ENCODE measurements at places on chromosomes 5 and 9.

DNA sequence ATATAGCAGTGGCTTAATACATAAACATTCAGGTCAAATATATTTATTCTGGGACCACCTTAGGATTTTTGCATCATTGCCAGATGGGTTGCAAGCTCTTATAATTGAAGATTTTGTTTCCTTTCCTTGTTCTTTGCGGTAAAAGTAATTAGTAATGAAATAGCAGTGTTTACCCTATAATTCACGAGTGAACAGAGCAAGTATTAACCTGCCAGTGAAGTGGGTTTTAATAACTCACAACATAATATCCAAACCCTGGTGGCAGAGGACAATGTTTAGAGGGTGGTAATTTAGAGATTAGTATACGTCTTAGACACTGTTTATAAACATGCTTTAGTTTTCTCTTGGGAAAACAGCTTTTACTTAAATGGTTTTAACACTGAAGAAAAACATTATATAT is 11.8 kb downstream of the ARL14EPL start:
- no peak for DNase-seq

DNA sequence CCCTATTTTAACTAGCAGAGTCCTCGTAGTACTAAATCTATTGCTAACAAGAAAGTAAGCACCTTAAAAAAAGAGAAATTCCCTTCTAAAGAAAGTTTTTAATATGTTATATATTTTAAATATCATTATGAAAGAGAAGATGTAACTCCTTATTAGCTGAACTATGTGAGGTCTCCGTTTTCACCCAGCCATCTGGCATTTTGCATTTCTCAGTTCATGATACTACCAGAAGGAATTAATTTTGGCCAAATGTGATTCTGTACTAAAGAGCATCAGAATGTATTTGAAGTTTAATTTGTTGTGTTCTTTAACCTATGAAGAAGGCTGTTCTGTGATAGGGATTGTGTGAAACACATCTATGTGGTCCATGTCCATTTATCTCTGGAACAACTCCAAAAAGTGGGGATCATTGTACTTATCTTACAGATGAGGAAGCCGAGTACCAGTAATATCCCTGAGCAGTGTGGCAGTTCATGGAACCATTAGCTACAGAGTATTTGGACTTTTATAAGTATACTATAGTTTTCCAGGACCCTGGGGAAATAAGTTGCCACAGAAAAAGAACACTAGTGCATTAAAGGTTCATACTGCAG is 29.8 kb downstream of the TNFAIP8 start:
- no peak for DNase-seq

DNA sequence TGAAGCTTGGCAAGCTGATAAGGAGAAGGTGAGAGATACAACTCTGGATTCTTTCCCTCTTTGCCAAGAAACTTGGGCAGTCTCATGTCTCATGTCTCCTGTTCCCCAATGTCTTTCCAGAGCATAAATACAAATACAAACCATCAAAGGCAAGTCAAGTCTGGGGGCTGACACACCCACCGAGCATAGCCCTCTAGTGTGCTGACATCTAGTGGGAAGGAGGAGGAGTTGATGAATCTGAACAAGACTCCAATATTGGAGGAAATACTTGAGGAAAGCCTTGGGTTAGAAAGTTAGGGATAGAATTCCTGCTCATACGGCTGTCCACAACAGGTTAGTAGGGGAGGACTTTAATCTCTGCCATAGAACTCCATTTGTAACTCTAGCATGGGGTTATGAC is 8.6 kb downstream of the MLANA start:
- no peak for DNase-seq

DNA sequence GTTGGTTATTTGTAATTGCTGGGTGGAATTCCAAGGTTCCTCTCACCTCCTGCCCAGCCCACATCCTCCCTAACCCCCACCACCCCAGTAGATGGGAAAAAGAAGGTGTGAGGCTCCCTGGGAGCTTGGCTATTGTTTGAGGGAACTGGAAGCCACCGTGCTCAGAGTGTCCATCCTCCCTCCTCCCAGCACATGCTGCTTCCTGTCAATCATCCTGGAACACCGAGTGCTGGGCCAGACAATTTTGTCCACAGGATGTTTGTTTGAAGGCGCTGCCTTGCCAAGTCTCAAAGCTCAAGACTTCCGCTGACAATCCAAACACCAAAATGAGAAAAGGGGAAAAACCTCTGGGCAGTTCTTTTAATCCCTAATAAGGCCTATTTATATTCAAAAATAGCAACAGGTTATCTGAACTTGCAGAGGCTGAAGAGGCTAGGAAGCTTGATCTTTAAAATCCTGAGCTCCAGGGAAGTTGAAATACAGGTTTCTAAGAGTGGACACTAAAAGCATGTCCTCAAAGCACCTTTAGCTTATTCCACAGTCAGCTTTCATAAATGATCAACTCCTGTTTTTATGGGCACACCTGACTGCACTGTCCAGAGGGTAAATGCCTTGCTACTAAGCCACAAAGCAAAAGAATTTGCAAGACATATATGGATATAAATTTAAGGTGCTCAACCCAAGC is 286.7 kb downstream of the NFIB start:
- DNase-seq = no peak

DNA sequence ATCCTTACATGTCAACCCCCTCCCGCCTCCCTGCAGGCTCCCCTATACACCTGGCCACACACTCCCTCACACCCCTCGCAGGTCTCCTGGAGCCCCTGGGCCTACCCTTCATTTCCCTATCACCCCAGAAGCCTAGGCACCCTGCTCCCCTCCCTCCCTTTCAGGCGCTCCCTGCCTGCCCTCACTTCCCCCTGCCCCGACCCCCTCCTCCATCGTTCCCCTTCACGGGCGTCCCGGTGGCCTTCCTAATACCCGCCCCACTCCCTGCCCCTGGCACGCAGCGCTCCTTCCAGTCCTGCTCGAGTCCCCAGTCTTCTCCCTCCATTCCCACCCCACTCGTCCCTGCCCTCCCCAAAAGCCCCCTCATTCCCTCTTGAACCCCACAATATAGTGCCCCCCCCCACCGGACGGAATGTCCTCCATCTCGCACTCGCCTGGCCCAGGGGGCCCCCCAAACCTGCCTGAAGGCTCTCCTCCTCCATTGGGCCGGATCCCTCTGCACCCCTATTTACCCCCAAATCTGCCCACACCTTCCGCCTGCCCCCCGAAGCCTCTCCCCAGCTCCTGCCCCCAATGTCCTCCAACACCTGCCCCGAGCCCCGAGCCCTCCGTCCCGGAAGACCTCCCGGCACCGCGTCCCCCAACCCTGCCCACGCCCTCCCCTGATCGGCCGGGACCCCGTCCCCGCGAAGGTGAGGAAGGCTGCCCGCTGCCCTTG is 746 bp downstream of the STRBP start:
- DNase-seq = no peak

DNA sequence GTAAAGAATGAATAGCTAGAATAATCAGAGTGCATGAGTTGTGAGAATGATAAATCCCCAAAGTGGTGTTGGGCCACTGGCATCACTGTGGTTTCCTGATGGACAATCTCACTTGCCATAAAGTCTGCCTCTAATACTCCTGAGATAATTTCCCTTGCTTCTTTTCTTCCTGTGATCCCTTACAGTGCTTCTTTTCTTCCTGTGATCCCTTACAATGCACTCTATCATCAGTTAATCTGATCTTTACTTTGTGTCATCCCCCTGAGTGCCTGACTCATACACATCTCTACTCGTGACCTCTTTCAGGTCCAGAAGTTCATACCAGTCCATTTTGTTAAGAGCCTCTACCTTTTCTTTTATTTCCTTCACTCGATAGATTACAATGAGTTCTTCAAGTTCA is 418.3 kb downstream of the HCN1 start:
- DNase-seq = no peak

DNA sequence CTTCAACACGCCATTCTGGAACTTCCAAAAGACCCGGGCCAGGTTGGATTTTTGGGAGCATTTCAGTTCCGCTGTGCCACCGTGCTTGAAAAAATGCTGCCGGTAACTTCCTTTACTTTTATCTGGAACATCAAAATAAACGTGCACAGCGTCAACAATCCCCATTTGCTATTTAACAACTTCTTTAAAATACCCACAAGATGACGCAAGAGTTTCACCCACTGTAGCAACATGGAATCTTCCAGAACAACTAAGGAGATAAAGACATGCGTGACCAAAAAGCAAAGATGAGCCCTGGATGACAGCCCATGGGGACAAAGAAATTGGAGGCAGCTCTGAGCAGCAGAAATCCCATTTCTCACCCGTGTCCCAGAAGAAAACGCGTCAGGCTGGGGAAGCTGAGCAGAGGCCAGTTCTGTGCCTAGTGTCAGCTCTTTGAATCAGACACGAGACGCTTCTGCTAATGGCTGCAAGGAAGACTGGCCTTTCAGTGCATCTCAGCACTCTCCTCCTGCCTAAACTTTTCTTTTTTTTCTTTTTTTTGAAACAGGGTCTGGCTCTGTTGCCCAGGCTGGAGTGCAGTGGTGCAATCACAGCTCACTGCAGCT is 61.3 kb downstream of the SECISBP2 start:
- no peak for DNase-seq

GRCh38 chr5:53915120-53915519 is 354.7 kb downstream of the NDUFS4 start:
- DNase-seq = no peak

- DNase-seq = no peak
These were observed 66.8 kb downstream of the SPOCK1 start for GRCh38 chr5:137432376-137432775.

- DNase-seq = no peak
These were observed 955 bp downstream of the QRFP start for GRCh38 chr9:130895481-130896232.

- DNase-seq = no peak
These were observed 131.8 kb downstream of the TLE1 start for GRCh38 chr9:81557452-81558090.

- DNase-seq = no peak
These were observed 69.2 kb downstream of the VCAN start for GRCh38 chr5:83540783-83541182.

GRCh38 chr5:147036691-147037245 is 158.2 kb upstream of the PPP2R2B start:
- DNase-seq = no peak

- DNase-seq = no peak
These were observed 2.9 kb downstream of the CDKN2A start for GRCh38 chr9:21991072-21991959.

GRCh38 chr9:10079284-10079964 is 533.4 kb downstream of the PTPRD start:
- DNase-seq = no peak

DNA sequence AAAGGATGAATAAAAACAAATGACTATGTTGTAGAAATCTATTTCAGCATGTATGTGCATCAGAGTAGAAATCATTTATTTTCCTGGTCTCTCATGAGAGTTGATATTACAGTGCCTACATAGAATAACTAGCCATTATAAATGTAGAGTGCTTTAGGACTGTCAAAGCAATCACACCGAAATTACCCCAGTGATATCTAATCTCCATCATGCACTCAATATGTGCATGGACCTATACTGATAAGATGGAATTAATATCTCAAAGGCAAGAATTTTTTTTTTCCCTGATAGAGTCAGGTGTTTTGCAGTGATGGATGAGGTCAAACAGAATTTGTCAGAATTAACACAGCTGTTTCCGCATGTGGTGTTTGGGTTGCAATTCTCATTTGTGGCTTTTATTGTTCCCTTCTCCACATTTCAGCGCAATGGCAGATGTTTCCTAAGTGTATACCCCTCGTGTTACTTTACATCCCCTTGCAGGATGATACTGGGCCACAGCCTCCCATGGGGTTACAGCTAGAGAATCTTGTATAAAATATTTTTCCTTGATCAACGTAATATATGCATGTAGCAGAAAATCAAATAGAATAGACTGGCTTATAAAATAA is 298.8 kb downstream of the RASEF start:
- DNase-seq = no peak

GRCh38 chr5:111618623-111619271 is 106.4 kb upstream of the STARD4 start:
- no peak for DNase-seq

GRCh38 chr5:53934151-53934820 is 373.8 kb downstream of the NDUFS4 start:
- DNase-seq = no peak

GRCh38 chr5:151627650-151628049 is 36.5 kb upstream of the FAT2 start:
- DNase-seq = no peak

GRCh38 chr5:9444346-9444745 is 101.5 kb downstream of the SEMA5A start:
- no peak for DNase-seq

DNA sequence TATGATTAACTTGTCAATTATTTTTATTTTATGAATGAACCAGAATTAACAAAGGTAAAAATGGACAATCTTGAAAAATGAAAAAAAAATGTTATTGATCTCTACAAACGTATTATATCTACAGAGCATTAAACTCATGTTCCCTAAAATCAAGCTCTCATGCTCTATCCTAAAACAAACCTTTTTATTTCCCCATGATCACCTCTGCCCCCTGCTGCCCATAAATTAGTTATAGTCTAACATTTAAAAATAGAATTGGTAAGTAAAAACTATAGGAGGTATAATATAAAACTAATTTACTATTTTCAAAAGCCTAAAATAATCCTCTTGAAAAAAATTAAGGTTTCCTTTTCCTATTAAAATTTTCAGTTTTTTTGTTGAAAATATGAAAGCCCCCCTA is 168.0 kb upstream of the POU5F2 start:
- no peak for DNase-seq

GRCh38 chr5:137995749-137996128 is 37.1 kb downstream of the FAM13B start:
- no peak for DNase-seq

DNA sequence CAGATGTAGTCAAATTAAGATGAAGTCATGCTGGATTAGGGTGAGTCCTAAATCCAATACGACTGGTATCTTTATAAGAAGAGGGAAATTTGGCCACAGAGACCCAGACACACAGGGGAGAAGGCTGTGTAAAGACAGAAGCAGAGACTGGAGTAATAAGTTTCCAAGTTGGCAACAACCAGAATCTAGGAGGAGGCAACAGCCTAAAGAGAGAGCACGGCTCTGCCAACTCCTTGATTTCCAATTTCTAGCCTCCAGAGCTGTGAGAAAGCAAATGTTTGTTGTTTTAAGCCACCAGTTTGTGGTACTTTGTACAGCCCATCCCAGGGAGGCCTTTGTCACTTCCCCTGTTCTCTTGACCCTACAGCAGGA is 74.4 kb downstream of the ATG10 start:
- no peak for DNase-seq

DNA sequence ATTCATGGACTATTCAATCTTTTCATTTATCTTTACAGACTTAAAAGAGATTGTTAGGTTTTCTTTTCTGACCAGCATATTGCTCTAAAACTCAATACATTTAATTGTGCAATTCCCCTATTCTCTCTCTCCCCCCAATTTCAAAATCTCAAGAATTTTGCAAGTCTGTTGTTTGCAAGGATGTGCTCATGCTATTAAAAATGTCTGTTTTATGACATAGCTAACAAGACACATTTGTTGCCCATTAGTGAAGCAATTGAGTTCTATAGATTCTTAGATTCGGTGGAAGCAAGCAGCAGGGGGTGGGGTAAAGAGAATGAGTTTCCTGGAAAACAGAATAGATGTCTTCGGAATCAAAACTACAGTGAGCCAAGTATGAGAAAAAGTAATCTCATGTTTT is 8.5 kb upstream of the CSNK1A1 start:
- DNase-seq = no peak

GRCh38 chr9:3719286-3719685 is 193.5 kb upstream of the RFX3 start:
- DNase-seq = no peak

GRCh38 chr5:103207011-103207410 is 51.6 kb upstream of the MACIR start:
- no peak for DNase-seq

Data from testis (tissue), 5 donors.